ENCODE measurements at places on chromosomes 4 and X.

- DNase-seq, result no peak
Measured at GRCh38 chrX:130393451-130394074, 8.1 kb upstream of the GPR119 start.

- DNase-seq, result no peak
Measured at GRCh38 chr4:139176302-139177048, 543 bp downstream of the ELF2 start.

GRCh38 chr4:40585201-40585799, 44.4 kb downstream of the RBM47 start:
- DNase-seq, result no peak

GRCh38 chr4:88196523-88197185, 38.2 kb upstream of the ABCG2 start:
- no peak for DNase-seq

DNA sequence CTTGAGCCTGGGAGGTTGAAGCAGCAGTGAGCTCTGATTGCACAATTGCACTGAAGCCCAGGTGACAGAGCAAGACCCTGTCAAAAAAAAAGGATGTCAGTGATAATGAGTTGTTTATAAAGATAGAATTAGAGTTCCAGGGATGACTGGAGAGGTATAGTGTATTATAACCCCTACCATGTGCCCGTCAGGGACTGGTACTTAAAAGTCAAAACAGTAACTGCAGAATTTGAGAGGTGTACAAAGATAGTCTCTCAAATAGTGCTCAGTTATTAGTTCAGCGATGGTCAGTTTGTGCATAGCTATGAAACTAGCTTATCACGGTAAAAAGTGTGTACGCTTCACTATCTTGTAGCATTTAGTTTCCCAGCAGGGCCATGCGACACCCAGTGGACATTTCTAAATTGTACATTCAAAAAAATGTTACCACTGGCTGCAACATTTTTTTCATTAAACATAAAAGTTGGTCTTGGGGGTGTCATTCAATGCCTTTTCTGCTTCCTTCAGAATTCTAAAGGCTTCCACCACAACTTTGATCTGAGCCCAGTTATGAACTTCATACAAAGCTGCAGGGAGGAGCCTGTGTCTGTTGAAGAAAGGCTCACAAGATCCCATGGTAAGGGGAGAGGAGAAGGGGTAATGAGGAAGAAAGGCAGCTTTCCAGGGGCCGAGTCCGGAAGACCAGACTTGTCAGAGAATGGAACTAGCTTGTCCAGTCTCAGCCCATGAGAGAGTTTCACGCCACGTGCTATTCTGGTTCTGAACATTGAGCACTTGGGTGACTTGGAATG, 9.2 kb upstream of the GYG2 start:
- DNase-seq, result no peak

GRCh38 chr4:78901882-78902281, 37.4 kb downstream of the PAQR3 start:
- DNase-seq, result no peak

DNA sequence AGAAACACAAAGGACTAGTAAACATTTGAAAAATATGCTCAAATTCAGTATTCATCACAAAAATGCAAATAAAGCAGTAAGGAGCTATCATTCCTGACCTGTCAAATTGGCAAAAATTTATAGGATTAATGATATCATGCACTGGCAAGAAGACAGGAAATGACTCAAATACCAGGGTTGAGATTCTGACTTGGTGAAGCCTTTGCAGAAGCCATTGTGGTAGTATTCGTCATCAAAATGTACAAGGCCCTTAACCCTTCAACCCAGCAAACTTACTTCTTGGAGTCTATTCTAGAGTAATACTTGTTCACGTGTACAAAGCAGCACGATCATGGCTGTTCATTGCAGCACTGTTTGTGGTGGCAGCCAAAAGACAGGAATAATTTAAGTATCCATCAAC, 132.4 kb downstream of the ENOX2 start:
- DNase-seq, result peak; percentile 5

- DNase-seq, result no peak
Measured at GRCh38 chr4:78551420-78552351, at the start of gene ANXA3. ANXA3 (plus strand) TSS chr4:78551770; CDS start chr4:78554474, 2,704 bp downstream.

- no peak for DNase-seq
Measured at GRCh38 chr4:8123389-8123788, 35.2 kb downstream of the ABLIM2 start.

DNA sequence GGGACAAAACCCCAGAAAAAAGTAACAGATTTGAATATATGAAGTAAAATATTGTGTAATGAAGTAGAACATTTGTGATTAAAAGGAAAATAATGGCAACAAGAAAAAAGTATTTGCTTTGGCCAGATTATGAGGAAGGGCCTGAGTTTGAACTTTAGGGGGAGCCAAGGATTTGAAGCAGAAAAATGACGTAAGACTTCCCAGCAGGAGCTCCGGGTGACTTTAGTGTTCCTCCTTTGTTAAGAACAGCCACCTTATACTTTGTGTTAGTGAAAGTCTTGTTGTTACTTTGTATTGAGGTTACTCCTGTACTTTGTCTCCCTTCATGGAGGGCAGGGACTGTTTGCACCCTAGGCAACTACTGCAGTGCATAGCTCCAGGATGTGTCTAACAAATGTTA, 41.1 kb downstream of the DCUN1D4 start:
- DNase-seq, result no peak

GRCh38 chrX:40685362-40685918, 38.1 kb upstream of the CXorf38 start:
- DNase-seq, result no peak

GRCh38 chr4:161601011-161601410, 562.8 kb downstream of the FSTL5 start:
- no peak for DNase-seq

DNA sequence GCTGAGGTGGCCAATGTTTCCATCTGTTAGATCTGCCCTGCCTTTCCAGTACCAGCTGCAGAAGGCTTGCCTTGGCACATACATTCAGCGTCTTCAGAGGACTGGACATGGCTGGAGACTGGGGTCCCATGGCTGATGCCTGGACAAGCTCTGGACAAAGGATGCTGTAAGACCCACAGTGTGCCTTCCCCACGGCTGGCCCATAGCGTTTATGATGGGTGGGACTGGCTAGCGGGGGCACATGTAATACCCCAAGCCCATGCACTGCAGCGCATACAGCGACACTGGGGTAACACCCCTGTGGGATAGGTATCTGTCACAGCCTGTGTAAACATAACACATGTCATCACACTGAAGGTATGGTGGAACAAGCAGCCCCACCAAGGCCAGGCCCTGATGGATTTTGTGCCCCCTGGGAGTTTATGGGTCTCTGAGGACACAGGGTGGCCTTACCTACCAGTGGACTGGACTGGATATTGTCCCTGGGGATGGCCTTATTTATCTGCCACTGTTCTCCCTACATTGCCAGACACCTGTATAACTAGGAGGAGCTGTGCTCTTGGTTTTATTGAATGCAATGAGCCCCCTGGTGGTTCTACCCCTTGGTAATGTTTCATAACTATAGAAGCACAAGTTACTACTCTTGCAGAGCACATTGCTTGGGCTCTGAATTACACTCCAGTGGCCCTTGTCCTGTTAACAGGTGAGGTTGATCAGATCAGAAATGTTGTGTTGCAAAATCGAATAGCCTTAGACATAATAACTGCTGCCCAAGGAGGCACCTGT, 34.3 kb upstream of the TACR3 start:
- DNase-seq, result no peak

GRCh38 chr4:25505637-25505991, 128.6 kb downstream of the ANAPC4 start:
- DNase-seq, result no peak

DNA sequence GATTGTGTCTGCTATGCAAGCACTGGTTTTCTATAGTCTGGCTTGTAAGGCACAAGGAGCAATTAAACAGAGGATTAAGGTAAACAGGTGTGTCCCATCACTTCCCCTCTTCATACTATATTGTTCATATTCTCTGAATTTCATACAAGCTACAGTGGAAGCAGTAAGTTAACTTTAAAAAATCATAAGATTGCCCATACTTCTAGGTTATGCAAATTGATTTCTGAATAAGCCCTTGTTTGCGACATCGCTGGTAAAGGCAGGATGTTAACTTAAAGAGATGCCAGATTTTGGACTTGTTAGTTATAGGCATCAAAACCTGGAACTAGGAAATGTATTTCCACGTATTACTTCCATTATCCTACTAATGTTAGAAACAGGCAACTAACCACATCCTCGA, 1.0 kb upstream of the TMEM131L start:
- DNase-seq, result no peak

GRCh38 chr4:73161527-73162185, 92.1 kb upstream of the COX18 start:
- no peak for DNase-seq
